Tibial nerve (tissue), 4 donors: ENCODE measurements at places on chromosomes 12 and 14. TPM values are rescaled to one million over a fixed set of nuclear protein-coding genes. Genes with fewer than 3 reads are reported as not detected.

Gene IL22
- not detected for total RNA-seq

Gene A2ML1
- 5.7 TPM for total RNA-seq

Gene APOLD1
- 77.8 TPM for total RNA-seq

Gene PCED1B
- 2.2 TPM for total RNA-seq

Gene CACNA2D4
- total RNA-seq = 11.0 TPM

Gene FAIM2
- 27.0 TPM for total RNA-seq

Gene GPX2
- not detected for total RNA-seq

GRCh38 chr12:30794591-30795409, 40.0 kb upstream of the CAPRIN2 start:
- H3K4me1 ChIP-seq = peaks cover 6% of the 10 kb centered on the region
- no peak for DNase-seq
- no peak overlapping the region for H3K4me3 ChIP-seq
- H3K27me3 ChIP-seq = no peaks in the 10 kb centered on the region

DNA sequence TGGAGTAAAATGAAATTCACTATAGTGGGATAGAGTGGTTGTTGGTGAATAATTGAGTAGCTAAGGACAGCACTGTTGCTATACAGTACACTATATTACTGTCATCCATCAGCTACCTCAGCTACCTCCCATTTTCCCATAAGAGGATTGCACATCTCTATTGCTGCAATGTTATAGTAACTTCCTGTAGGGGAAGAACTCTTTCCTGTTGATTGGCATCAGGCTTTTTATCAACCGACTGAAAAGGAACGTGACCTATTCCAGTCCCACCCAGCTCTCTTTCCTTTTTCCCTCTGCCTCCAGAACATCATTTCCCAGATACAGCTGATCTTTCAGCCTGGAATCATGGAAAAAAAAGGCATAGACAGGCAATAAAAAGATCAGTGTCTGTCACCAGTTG, 117.4 kb downstream of the ADAMTS20 start:
- H3K27ac ChIP-seq = no peak overlapping the region
- no peak for DNase-seq
- H3K36me3 ChIP-seq = no peaks in the 10 kb centered on the region
- H3K4me3 ChIP-seq = no peak overlapping the region

DNA sequence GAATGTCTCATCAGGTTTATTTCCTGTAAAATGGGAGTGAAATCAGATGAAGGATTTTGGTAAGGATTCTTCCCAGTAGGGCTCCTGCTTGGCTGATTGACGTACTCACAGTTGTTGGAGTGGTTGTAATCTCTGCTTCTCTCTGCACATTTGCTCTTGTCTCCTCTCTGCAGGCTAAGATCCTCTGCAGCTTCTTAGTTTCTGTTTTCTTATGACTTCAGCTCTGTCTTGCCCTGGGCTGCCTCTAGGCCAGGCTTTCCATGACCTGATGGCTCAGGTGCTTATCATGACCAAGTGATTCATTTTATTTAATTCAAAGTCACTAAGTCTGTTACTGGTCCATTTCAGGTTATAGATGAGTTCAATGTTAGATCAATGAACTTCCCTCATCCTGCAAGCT, 394.5 kb upstream of the DDHD1 start:
- no peaks in the 10 kb centered on the region for H3K27me3 ChIP-seq
- no peak overlapping the region for H3K27ac ChIP-seq
- H3K36me3 ChIP-seq = no peaks in the 10 kb centered on the region
- H3K4me1 ChIP-seq = no peaks in the 10 kb centered on the region

GRCh38 chr12:4320497-4320852, 538 bp upstream of the TIGAR start:
- DNase-seq = no peak
- H3K4me1 ChIP-seq = peaks cover 10% of the 10 kb centered on the region
- no peaks in the 10 kb centered on the region for H3K27me3 ChIP-seq

- no peaks in the 10 kb centered on the region for H3K27me3 ChIP-seq
- H3K36me3 ChIP-seq = no peaks in the 10 kb centered on the region
- no peak overlapping the region for H3K4me3 ChIP-seq
- H3K4me1 ChIP-seq = no peaks in the 10 kb centered on the region
Measured at GRCh38 chr12:124233041-124233796, 61.7 kb upstream of the RFLNA start.

GRCh38 chr14:101817501-101818001, 56.0 kb downstream of the PPP2R5C start:
- H3K27me3 ChIP-seq = no peaks in the 10 kb centered on the region
- no peaks in the 10 kb centered on the region for H3K4me1 ChIP-seq
- peaks cover 14% of the 10 kb centered on the region for H3K36me3 ChIP-seq
- H3K27ac ChIP-seq = peak overlapping the region; percentile 12

DNA sequence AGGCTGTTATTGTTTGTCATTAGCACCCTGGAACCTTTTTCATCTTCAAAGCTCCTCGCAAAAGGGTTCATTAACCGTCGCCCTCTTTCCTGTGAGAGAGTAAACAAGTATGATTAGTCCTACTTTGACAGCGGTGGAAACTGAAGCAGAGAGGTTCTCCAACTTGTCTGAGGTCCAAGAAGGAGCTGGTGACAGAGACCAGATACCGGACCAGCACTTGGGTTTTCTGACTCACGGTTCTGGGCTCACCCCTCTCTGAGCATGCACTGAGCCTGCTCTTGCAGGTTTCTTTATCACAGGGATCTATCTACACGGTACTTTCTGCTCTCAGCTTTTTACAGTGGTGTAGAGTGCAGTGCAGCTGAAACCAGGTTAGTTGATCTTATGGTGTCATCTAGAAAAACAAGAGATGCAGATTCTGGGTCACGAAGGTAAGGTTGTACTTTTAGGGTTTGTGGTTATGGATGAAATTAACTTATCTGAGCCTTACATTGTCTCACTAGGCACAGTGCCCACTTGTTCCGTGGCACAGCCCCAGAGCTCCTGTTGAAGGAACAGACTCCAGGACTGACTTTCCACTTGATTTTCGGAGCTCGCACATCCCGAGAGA, 62.1 kb downstream of the PPP2R5C start:
- H3K4me1 ChIP-seq = peaks cover 21% of the 10 kb centered on the region
- H3K4me3 ChIP-seq = no peak overlapping the region
- no peaks in the 10 kb centered on the region for H3K36me3 ChIP-seq
- no peak overlapping the region for H3K27ac ChIP-seq

- no peak for DNase-seq
- peaks cover 25% of the 10 kb centered on the region for H3K36me3 ChIP-seq
- H3K27me3 ChIP-seq = no peaks in the 10 kb centered on the region
Measured at GRCh38 chr12:109169686-109170085, 53.3 kb downstream of the ACACB start.

GRCh38 chr14:80862983-80863382, 78.6 kb downstream of the CEP128 start:
- H3K4me3 ChIP-seq = no peak overlapping the region
- no peaks in the 10 kb centered on the region for H3K27me3 ChIP-seq
- H3K4me1 ChIP-seq = no peaks in the 10 kb centered on the region

DNA sequence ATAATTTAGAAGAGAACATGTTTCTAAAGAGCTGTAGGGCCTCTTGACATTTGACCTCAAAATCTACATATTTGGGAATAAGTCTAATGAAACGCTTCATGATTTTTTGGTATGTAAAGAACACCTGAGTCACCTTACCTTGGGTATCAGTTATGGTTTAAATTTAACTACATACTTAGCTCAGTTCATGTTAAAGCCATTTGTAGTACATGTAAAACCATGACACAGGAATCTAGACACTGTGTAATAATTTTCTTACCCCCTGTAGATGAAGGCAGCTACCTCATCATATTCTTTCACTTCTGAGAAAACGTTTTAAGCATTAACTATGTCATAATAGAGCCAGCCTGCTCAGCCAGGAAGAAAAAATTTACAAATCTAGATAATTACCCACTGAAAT, 105.8 kb upstream of the CPNE8 start:
- H3K36me3 ChIP-seq = no peaks in the 10 kb centered on the region
- no peak overlapping the region for H3K27ac ChIP-seq
- no peak for DNase-seq
- no peaks in the 10 kb centered on the region for H3K4me1 ChIP-seq
- no peak overlapping the region for H3K4me3 ChIP-seq

- H3K36me3 ChIP-seq = no peaks in the 10 kb centered on the region
- DNase-seq = no peak
- H3K4me1 ChIP-seq = no peaks in the 10 kb centered on the region
- H3K27me3 ChIP-seq = no peaks in the 10 kb centered on the region
Measured at GRCh38 chr12:82414926-82415325, 56.6 kb downstream of the METTL25 start.

DNA sequence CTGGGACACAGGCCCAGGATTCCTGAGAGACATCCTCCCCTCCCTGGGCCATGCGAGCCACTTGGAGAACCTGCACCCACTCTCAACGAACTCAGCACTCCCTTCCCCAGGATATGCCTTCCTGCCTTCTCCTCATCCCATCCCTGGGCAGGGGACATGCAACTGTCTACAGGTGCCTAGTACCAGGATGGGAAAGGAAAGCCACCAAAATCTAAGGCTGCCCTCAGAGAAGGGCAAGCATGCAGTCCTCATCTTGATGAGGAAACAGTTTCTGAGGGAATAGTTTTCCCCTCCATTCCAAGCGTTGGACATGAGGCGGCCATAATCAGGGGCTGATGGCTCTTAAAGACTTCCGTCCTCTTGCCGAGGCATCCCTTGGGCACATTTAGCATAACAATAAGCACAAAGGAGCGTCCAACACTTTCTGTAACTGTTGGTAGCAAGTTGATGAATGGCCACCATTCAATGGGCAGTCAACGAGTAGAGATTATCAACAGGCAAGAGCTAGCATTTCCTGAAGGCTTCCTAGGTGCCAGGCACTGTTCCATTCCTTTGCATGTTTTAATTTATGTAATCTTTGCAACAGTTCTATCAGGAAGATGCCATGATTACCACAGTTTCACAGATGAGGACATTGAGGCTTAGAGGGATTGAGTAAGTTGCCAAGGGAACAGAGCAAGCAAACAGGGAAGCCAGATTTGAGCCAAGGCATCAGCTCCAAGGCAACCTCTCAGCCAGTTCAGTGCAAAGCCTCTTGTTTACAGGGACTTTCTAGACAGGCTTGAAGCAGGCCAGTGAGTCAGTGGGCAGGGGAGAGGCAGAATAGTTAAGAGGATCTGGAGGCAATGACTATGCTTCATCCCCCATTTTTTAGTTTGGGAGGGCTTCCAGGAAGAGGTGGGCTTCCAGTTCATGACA, 105.1 kb downstream of the SINHCAF start:
- H3K27me3 ChIP-seq = no peaks in the 10 kb centered on the region
- H3K4me3 ChIP-seq = no peak overlapping the region
- no peaks in the 10 kb centered on the region for H3K36me3 ChIP-seq
- H3K4me1 ChIP-seq = no peaks in the 10 kb centered on the region
- no peak for DNase-seq
- H3K27ac ChIP-seq = no peak overlapping the region

DNA sequence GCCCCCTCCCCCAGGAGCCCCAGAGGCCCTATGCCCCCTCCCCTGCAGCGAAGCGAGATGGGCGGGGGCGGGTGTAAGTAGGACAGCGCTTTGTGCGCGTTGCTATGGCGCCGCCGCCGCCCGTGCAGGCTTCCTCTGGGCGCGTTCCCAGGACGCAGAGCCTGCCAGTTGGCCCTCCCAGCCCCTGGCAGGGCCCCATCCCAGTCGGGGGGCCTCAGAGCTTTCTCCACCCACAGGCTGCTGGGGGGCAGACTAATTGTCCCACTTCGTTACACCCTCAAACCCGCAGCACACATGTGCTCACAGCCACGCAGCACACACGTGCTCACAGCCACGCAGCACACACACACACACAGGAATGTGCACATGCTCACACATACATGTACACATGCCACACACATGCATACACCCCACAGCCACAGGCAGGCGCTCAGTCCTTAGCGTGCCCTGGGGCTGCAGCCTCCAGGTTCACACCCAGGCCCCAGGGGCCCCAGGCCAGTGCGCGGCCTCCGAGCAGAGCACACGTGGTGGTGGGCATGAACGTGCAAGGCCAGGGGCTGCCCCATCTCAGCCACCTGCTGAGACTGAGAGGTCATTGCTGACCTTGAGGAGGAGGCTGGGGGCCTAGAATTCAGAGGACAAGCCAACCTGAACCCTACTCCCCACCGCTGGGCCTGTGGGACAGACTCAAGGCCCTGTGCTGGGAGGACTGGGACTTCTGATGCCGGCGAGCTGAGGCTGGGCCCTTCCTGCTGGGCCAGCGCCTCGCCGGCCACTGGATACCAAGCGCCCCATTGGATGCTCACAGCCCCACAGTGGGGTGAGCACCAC, 15.6 kb downstream of the TRMT61A start:
- H3K4me1 ChIP-seq = peaks cover 72% of the 10 kb centered on the region
- DNase-seq = no peak

GRCh38 chr12:94872971-94873733, 130.3 kb downstream of the NDUFA12 start:
- no peaks in the 10 kb centered on the region for H3K4me1 ChIP-seq
- no peak overlapping the region for H3K27ac ChIP-seq
- H3K27me3 ChIP-seq = peaks cover 32% of the 10 kb centered on the region
- H3K4me3 ChIP-seq = peak overlapping the region; percentile 27
- DNase-seq = no peak
- H3K36me3 ChIP-seq = no peaks in the 10 kb centered on the region

DNA sequence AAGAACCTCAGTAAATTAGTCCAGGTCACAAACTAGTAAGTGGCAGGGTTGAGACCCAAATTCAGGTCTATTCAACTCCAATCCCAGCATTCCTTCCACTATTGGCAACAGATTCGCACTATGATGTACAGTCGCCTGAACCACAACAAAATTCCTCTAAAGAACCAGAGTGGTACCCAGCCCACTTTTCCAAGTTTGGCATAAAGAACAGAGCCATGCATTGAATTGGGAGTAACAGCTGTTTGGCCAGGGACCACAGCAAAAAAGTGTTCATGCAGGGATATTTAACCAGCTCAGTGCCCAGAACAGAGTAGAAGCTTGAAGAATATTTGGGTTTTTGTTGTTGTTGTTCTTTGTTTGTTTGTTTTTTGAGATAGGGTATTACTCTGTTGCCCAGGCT, 9.7 kb downstream of the TC2N start:
- H3K4me1 ChIP-seq = peaks cover 7% of the 10 kb centered on the region
- no peaks in the 10 kb centered on the region for H3K27me3 ChIP-seq
- no peaks in the 10 kb centered on the region for H3K36me3 ChIP-seq
- no peak for DNase-seq
- no peak overlapping the region for H3K27ac ChIP-seq
- H3K4me3 ChIP-seq = no peak overlapping the region

DNA sequence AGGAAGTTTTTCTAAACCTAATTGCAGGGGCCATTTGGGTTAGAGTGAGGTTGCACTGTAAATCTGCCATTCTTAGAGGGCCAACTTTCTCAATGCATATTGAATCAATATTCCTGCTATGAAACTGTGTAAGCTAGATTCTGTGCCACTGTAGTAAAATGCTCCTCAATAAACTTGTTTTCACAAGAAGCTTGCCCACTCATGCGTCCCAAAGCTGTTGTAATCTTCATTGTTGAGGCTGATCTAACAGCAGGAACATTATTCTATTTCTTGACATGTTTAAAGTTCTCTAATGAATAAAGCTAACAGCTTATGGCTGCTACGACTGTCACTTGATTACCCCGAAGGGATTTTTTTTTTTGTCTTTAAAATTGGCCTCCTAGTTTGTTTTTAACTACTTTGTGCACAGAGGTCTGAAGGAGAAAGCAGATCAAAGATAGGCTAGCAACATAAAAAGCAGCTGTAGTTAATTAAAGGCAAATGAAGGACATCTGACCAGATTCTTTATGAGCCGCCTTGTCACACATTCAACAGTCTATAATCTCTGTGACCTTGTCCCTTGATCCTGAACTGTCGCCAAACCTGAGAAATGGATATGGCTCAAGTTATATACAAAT, 243.7 kb downstream of the PAX9 start:
- no peak for DNase-seq
- no peaks in the 10 kb centered on the region for H3K36me3 ChIP-seq
- H3K27ac ChIP-seq = no peak overlapping the region
- no peak overlapping the region for H3K4me3 ChIP-seq
- H3K27me3 ChIP-seq = no peaks in the 10 kb centered on the region
